ENCODE measurements at places on chromosomes 11 and 22.

DNA sequence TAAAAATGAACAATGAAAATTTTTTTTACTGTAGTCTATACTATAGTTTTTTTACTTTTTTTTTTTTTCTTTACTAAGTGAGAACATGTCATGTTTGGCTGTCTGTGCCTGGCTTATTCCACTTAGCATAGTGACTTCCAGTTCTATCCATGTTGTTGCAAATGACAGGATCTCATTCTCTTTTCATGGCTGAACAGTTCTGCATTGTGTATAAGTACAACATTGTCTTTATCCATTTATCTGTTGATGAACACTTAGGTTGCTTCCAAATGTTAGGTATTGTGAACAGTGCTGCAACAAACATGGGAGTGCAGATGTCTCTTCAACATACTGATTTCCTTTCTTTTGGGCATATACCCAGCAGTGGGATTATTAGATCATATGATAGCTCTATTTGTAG is 88.1 kb upstream of the CCDC90B start:
- no peak for DNase-seq

DNA sequence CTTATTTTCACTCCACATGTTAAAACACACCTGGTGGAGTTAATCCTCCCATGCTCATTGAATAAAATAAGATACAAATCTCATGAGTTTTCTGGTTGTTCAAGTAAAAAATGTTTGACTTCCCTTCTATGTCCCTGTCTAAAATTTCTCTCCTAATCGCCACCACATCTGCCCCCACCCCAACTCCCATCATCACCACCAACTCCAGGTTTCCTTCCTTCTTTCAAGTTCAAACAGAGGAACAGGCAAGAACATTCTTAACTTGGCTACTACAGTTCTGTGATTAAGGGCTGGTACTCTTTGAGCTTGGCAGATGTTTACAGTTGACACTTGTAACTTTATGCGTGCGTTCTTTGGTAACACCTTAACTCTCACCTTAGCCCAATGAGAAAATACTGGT is 9.1 kb upstream of the PSMA1 start:
- DNase-seq = no peak

DNA sequence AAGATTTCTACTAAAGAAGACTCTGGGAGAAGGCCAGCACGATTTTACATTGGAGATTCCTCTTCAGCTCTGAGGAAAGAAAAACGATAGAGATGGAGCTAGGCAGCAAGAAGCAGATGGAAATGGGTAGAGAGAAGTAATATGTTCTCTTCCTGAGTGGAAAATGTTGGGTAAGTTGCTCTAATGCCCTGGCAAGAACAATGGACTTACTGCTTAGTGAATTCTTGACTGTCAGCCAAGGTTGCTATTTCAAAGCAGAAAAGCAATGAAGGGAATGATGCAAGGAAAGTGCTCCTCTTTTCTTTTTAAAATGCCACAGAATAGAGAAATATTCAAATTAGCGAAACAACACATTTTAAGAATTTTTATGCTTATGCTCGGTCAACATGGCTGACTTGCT is 38.4 kb upstream of the CWF19L2 start:
- DNase-seq = no peak

DNA sequence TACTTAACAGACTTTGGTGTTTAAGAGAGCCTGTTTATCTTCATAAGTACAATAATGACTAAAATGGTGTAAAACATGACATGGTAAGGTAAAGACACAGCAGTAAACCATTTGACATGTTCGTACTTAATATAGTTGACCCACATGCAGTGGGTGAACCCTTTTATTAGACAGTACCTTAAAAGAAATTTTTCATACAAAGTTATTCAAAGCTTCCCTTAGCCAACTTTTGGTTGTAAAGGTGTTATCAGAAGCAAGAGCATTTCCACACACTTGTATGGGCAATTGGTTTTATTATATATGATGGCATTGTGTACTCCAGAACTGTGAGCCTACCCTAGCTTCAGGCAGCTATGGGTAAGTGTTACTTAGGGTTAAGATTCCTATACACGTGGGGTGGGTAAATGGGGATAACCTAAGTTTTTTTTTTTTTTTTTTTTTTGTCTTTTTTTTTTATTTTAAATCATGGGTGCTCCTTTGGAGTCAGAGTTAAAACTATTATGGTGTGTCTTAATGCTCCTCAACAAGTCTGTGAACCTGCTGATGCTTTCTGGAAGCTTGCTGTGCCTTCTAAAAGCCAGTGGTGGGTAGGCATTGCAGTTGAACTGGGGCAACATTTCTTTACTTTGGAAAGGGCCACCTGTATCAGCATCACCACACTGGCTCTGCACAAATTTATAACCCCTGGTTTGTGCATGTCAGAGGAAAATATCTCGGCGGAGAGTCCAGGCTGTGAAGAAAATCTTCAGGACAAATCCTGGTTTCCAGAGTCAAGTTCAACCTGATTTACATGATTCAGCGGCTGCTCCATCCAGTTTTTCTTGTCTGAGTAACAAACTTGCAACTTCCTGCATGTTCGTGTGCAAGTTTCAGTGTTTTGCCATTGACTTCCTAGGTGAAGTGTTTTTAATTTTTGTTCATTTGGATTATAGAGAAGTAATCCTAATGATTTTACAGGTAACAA is 3.3 kb downstream of the PCF11 start:
- no peak for DNase-seq
